ENCODE measurements at places on chromosomes 16 and 17. TPM values are rescaled to one million over a fixed set of nuclear protein-coding genes. Genes with fewer than 3 reads are reported as not detected.

Gene CCDC92B
- not detected for total RNA-seq

Gene RFWD3
- 65.0 TPM for total RNA-seq

- H3K4me1 ChIP-seq: peaks cover 76% of the 10 kb centered on the region
- peak; percentile 64 for DNase-seq
- H3K27me3 ChIP-seq: no peaks in the 10 kb centered on the region
Observed at GRCh38 chr16:53068423-53068833, 13.6 kb downstream of the CHD9 start.

DNA sequence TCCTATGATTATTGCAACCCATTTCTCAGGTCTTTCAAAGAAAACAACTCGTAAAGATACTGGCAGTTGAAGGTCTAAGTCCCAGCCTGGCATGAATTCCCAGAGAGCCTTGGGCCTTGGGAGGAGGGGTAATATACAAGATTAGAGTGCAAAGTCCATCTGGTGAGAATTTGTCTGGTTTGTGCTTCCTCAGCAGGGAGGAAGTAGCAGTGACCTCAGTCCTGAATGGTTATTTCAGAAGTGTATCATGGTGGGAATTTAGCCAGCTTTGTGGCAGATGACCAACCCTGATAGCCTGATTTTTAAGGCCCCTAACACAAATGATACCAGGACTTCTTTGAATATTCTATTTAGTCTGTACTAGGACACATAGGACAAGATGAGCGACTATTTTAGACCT lies 151.2 kb upstream of the TBX2 start:
- H3K4me3 ChIP-seq: no peak overlapping the region
- no peaks in the 10 kb centered on the region for H3K36me3 ChIP-seq
- DNase-seq: no peak
- H3K27me3 ChIP-seq: no peaks in the 10 kb centered on the region
- no peaks in the 10 kb centered on the region for H3K4me1 ChIP-seq
